ENCODE measurements at places on chromosomes 1 and 21. TPM values are rescaled to one million over a fixed set of nuclear protein-coding genes. Genes with fewer than 3 reads are reported as not detected.

GRCh38 chr1:234213658-234214128 lies 159.6 kb upstream of the COA6 start:
- ATAC-seq: no peak

DNA sequence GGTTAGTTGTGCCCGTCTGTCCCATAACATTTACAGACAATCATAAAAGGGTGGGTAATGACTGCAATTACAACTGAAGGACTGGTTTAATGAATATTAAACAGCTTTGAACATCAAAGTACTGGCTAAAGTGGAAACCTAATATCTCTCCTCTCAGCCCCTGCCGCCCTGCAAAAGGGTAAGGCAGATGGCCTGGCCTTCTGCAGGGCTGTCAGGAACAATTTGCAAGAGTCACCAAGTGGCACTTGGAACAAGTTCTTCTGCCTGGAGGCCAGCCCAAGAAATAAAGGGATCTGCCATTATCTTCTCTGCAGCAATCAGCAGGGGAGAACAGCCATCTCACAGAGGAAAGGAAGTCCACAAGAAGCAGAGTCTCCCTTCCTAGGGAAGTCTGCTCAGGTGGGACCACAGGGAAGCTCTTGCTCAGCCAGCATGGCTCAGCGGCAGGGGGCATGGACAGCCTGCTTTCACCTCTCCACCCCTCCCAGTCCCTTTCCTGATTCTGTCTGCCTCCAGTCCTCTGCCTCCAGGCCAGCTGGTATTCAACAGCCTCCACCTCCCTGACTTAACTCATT lies 96.1 kb downstream of the TRABD2B start:
- no peak for ATAC-seq

GRCh38 chr1:227415115-227415790 lies 97.0 kb upstream of the CDC42BPA start:
- no peak for ATAC-seq

- ATAC-seq: no peak
These were observed 33.7 kb upstream of the SGIP1 start for GRCh38 chr1:66500301-66500700.

Gene CACYBP
- total RNA-seq: 289 TPM

DNA sequence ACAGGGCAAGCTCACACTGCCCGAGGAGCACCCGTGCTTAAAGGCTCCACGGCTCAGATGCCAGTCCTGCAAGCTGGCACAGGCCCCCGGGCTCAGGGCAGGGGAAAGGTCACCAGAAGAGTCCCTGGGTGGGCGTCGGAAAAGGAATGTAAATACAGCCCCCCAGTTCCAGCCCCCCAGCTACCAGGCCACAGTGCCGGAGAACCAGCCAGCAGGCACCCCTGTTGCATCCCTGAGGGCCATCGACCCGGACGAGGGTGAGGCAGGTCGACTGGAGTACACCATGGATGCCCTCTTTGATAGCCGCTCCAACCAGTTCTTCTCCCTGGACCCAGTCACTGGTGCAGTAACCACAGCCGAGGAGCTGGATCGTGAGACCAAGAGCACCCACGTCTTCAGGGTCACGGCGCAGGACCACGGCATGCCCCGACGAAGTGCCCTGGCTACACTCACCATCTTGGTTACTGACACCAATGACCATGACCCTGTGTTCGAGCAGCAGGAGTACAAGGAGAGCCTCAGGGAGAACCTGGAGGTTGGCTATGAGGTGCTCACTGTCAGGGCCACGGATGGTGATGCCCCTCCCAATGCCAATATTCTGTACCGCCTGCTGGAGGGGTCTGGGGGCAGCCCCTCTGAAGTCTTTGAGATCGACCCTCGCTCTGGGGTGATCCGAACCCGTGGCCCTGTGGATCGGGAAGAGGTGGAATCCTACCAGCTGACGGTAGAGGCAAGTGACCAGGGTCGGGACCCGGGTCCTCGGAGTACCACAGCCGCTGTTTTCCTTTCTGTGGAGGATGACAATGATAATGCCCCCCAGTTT lies 1.3 kb downstream of the CELSR2 start:
- no peak for ATAC-seq

- no peak for ATAC-seq
These were observed 13.4 kb downstream of the CLEC20A start for GRCh38 chr1:178483251-178483957.

GRCh38 chr1:43910343-43910742 lies 23.3 kb upstream of the ARTN start:
- no peak for ATAC-seq

DNA sequence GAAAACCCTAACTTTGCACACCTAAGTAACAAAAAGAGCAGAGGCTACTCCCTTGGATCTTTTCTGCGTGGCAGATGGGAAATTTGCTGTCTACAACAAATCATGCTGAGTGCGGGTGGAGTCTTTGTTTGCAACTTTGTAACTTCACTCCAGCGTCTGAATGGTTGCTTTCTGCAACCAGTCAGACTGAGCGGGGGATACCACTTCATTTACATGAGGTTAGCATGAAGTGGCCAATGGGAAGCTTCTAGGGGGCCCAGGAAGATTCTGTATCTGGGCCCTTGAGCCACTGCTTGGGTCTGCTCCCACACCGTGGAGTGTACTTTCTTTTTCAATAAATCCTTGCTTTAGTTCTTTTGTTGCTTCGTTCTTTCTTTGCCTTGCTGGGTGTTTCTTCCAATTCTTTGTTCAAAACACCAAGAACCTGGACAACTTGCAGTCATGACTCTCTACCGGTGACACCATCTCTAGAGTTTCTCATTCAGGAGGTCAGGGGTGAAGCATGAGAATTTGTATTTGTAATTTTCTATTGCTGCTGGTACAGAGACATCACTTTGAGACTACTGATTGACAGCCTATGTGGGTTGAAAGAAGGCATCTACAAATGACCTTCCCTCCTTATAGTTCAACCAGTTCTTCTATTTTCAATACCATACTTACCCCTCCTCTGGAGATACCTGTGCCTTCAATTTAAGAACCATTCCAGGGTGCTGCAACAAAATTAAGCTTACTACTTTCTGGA lies 55.8 kb upstream of the RC3H1 start:
- no peak for ATAC-seq

DNA sequence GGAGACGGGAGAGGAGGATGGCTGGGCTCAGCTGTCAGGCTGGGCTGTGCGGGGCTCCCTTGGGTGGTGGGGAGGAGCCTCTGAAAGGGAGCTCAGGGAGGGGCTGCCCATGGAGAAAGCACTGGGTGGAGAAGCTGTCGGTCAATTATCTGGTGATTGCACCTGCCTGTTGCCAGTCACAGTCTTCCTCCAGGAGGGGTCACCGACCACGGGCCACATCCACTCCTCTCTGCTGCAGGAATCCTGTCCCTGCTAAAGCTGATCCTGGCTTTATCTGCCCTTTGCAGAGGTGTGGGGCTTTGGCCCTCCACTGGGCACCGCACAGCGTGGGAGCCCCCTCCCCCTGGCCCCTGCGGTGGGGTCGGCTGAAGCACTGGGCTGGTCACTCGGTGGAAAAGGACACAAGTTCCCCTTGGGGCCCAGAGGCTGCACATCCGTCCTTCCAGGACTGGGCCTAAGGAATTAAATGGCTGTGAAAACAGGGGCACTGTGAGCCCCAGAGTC lies 21.8 kb upstream of the COL18A1 start:
- ATAC-seq: no peak

Gene PFKFB2
- total RNA-seq: 0.85 TPM
